ENCODE measurements at places on chromosomes 6 and 20.

- no peak for DNase-seq
Measured at GRCh38 chr20:50584687-50585086, 74.5 kb downstream of the PTPN1 start.

- DNase-seq, result no peak
Measured at GRCh38 chr6:137723273-137724017, 143.6 kb upstream of the TNFAIP3 start.

- DNase-seq, result no peak
Measured at GRCh38 chr6:138577151-138577915, 78.0 kb upstream of the NHSL1 start.

GRCh38 chr6:116444092-116444491 is 17.1 kb upstream of the CALHM6 start:
- no peak for DNase-seq

GRCh38 chr6:36985808-36986703 is at the start of gene MTCH1:
Gene MTCH1, minus strand, starts transcription at chr6:36986196. Its CDS starts 23 bp downstream, at chr6:36986173.
- peak; percentile 95 for DNase-seq

- DNase-seq, result no peak
Measured at GRCh38 chr20:963795-964194, 38.3 kb downstream of the RSPO4 start.

- DNase-seq, result no peak
Measured at GRCh38 chr6:42380228-42380979, 71.3 kb downstream of the TRERF1 start.

DNA sequence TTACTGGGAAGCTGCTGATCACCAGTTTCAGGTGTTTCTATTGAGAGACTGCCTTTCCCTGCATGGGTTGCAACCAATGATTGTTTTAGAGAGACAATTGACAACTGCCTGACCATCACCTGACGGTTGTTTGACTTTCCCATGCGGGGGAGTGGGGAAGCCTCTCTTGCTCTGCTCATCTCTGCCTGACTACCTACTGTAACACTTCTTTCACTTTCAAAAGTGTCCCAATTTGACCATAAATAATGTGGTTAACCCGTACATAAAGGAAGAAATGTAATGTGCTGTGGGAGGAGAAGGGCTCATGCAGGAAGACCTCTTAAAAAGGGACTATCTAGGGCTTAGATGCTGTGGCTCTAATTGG is 122.1 kb upstream of the PHACTR1 start:
- DNase-seq, result no peak

DNA sequence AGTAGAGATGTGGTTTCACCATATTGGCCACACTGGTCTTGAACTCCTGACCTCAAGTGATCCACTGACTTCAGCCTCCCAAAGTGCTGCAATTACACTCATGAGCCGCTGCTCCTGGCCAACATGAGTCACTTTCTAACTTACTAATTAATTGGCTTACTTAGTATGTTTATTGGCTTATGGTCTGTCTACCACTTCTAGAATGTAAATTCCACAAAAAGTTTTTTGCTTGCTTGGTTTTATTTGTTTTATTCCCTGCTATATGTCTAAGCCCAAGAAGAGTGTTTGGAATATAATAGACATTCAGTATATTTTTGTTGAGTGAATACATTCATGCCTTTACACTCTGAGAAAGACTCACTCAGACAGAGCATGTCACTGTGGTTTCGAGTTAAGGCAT is 86.0 kb downstream of the SAMD3 start:
- no peak for DNase-seq

DNA sequence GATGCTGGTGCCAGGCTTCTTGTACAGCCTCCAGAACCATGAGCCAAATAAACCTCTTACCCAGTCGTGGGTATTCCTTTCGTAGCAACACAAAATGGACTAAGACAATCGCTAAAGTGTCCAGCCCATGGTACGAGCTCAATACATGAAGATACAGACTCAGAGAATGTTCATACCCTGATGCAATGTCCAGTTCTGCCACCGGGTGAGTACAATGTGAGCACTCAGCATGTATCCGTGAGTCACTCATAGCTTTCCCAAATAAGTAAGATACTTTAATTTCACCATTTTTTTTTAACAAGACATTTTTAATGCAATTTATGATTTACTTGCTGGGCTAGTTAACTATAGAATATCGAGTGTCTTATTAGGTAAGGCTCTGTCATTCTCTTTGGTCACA is 26.7 kb upstream of the PDE10A start:
- no peak for DNase-seq

- no peak for DNase-seq
Measured at GRCh38 chr6:17179530-17180073, 77.8 kb downstream of the STMND1 start.

- no peak for DNase-seq
Measured at GRCh38 chr6:16884526-16884925, 123.3 kb upstream of the ATXN1 start.

DNA sequence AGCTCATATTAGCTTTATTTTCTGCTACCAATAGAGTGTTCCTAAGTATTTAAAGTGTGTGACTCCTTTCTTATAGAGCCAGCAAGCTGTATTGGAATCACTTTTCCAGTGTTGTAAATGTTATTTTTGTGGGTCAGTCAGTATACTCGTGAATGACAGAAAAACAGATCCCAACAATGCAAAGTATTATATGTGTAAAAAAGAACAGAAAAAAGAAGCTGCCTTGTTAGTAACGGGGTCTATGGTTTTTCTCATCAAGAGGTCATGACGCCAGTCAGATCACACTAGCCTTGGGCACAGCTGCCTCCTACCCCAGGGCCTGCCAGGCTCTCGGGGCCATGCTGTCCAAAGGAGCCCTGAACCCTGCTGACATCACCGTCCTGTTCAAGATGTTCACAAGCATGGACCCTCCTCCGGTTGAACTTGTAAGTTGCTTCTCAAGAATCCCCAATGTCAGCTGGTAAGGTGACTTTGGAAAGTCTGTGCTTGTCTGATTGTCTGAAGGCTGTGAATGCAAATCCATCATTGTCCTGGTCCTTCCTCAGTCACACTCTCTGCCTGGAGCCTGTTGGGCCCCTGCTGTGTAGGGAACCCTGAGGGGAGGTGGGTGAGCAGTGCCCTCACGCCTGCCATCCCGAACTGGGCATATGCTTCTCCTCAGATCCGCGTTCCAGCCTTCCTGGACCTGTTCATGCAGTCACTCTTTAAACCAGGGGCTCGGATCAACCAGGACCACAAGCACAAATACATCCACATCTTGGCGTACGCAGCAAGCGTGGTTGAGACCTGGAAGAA is 9.8 kb downstream of the NELFCD start:
- no peak for DNase-seq

- DNase-seq, result no peak
Measured at GRCh38 chr6:38498805-38499445, 140.8 kb downstream of the BTBD9 start.

GRCh38 chr6:35240838-35241801 is 18.4 kb upstream of the ZNF76 start:
- peak; percentile 64 for DNase-seq

- no peak for DNase-seq
Measured at GRCh38 chr6:21208081-21208795, 385.3 kb upstream of the SOX4 start.

DNA sequence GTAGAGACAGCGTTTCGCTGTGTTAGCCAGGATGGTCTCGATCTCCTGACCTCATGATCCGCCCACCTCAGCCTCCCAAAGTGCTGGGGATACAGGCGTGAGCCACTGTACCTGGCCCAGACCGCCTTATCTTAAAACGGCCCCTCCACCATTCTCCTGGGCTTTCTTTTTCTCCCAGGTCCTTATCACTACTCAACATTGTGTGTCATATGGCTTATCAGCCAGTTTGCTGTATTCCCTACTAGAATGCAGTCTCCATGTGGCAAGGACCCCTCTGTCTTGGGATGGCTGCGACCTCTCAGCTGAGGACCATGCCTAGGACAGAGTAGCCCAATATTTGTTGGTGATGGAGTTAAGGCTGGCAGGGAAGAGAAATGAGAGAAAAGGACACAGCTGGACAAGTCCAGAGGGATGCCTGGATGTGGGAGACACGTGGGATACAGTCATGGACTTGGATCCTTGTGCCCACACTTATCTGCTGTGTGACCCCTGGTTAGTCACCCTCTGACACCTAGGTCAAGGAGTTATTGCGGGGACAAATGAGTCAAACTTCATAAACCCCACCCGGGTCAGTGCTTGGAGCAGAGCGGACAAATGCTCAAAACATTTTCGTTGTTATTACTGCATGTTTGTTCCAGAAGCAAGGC is 24.0 kb downstream of the ADA start:
- DNase-seq, result no peak

- no peak for DNase-seq
Measured at GRCh38 chr6:144477396-144477795, 192.3 kb downstream of the UTRN start.

Data from H1 (cell line).